Esophagus squamous epithelium (tissue), 5 donors: ENCODE measurements at places on chromosomes 16 and 17.

GRCh38 chr17:41513168-41513547 is 5.5 kb downstream of the KRT15 start:
- DNase-seq: no peak
- peaks cover 13% of the 10 kb centered on the region for H3K4me1 ChIP-seq
- peak overlapping the region; percentile 59 for H3K4me3 ChIP-seq

DNA sequence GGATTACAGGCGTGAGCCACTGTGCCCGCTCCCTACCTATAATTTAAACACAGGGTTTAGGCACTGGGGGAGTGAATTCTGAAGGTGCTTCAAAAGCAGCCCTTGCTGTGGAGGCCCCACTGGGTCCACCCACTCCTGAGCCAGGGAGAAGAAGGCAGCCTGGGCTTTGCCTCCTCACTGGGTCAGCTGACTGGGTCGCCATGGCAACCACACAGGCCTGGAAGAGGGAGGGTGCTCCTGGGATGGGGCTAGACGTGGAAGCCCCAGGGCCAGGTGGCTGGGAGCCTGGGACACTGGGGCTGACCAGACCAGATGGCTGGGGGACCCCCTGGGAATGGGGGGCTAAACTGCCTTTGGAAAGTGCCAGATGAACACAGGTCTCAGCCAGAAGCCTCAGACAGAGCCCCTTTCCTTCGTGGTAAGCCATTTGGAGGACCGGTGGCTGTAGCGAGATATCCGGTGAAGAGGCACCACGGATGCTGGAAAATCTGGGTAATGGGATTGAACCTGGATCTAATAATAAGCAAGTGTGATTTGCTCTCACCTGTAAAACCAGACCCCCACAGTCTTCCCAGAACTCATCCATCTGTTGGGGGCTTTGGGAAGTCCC is 32.9 kb downstream of the TRARG1 start:
- no peak overlapping the region for H3K27ac ChIP-seq
- peaks cover 56% of the 10 kb centered on the region for H3K27me3 ChIP-seq

- no peak for DNase-seq
- H3K27me3 ChIP-seq: no peaks in the 10 kb centered on the region
- H3K4me3 ChIP-seq: no peak overlapping the region
- H3K27ac ChIP-seq: no peak overlapping the region
- H3K36me3 ChIP-seq: no peaks in the 10 kb centered on the region
These were observed 793.3 kb upstream of the SOX9 start for GRCh38 chr17:71327376-71328059.

DNA sequence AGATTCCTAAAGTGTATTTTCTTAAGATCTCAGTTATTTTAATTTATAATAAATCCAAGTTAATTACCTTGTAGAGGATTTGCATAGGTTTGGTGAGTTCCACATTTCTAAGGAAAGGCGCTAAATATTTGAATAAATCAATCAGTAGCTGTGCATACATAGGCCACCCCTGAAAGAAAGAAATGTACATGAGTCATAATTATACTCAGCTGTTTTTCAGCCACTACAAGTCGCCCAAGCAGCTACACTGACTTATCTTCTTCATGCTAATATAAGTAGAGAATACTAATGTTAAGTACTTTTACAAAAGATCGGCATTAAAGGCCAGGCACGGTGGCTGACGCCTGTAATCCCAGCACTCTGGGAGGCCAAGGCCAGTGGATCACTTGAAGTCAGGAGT is 14.9 kb downstream of the SETD6 start:
- no peak overlapping the region for H3K27ac ChIP-seq
- H3K4me3 ChIP-seq: no peak overlapping the region
- H3K27me3 ChIP-seq: no peaks in the 10 kb centered on the region
- peaks cover 77% of the 10 kb centered on the region for H3K36me3 ChIP-seq

DNA sequence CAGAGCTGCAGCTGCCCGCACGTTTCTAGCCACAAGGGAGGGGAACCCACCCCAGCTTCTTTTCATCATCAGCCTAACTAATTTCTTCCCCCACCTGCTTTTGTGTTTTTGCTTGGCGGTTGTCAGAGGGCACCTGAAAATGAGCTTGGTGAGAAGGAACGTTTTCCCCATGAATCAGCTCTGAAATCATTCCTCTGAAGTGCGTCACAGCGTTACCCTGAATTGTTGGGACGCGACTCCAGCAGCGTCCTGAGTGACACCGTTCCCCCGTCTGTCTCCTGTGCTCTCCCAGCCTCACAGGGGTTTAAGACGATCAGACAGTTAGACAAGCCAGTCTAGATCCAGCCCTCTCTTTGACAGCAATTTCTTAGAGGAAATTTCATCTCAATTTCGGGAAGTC is 722.9 kb upstream of the EEF2KMT start:
- DNase-seq: no peak
- H3K27ac ChIP-seq: no peak overlapping the region
- no peaks in the 10 kb centered on the region for H3K36me3 ChIP-seq
- no peak overlapping the region for H3K4me3 ChIP-seq
- no peaks in the 10 kb centered on the region for H3K4me1 ChIP-seq
- no peaks in the 10 kb centered on the region for H3K27me3 ChIP-seq

DNA sequence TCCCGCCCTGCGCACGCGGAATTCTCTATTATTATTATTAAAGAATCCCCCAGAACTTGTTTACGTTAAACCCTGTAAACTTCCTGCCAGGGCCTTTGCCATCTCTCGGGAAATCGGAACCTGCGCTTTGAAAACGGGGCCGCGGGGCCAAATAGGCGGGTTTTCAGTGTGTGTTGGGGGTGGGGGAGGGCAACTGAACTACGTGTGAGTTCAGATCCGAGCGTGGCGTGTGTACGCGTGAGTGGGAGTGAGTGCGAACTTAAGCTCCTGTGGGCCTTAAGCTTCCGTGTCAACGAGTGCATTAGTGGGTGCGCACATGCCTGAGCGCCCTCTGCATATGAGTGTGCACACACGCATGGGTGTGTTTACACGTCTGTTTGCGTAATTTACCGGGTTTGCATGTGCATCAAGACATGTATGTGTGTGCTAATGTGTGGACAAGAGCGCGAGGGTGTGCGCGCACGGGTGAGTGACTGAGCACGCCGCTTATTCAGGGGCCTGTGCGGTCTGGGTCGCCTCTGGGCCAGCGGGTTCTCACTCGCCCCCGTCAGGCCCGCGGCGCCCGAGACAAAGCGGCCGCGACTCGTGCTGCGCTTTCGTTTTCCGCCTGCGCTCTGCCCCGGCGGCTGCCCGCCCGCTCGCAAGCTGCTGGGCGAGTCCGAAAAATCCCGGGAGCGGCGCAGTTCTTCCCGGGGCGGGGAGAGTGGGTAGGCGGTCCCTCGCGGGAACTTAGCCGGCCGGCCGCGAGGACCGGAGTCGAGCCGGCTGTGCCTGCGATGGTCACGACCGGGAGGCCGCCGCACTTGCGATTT is 1.2 kb upstream of the FOXF1 start:
- peak overlapping the region; percentile 94 for H3K27ac ChIP-seq
- no peaks in the 10 kb centered on the region for H3K36me3 ChIP-seq
- peaks cover 39% of the 10 kb centered on the region for H3K27me3 ChIP-seq

GRCh38 chr16:88710556-88710955 is 4.3 kb downstream of the CTU2 start:
- DNase-seq: no peak
- peaks cover 31% of the 10 kb centered on the region for H3K4me1 ChIP-seq
- peaks cover 13% of the 10 kb centered on the region for H3K36me3 ChIP-seq
- H3K27ac ChIP-seq: no peak overlapping the region

GRCh38 chr16:26161461-26162180 is 469.9 kb downstream of the HS3ST4 start:
- no peaks in the 10 kb centered on the region for H3K27me3 ChIP-seq
- DNase-seq: no peak
- no peaks in the 10 kb centered on the region for H3K4me1 ChIP-seq
- H3K36me3 ChIP-seq: no peaks in the 10 kb centered on the region

DNA sequence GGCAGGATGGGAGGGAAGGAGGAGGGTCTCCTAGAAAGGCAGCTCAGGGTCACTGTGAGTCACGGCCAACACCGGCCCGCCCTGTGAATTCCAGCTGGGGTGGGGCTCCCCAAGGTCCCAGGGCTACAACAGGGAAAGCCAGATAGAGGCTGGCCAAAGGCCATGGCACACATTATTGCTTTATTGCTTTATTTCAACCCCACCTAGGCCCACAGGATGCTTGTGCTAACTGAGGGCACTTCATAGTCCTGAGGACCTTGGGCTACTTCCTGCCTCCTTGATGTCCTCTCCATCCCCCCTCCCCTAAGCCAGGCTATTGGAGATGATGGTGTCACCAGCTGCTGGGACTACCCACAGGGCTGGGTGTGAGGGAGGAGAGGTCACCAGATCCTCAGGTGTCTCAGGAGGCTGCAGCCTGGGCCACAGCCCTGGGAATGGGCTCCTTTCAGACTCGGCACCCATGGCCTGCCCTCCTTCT is 26.1 kb downstream of the LRRC75A start:
- H3K4me1 ChIP-seq: no peaks in the 10 kb centered on the region
- H3K27me3 ChIP-seq: no peaks in the 10 kb centered on the region
- H3K4me3 ChIP-seq: no peak overlapping the region

- DNase-seq: no peak
- peak within 1 kb of the TSS; percentile 34 for H3K4me3 ChIP-seq
- H3K36me3 ChIP-seq: no peaks in the 10 kb centered on the region
These were observed at the start of gene WNT3 for GRCh38 chr17:46818316-46818928. Gene WNT3, minus strand, starts transcription at chr17:46818692. Its CDS starts 95 bp downstream, at chr17:46818597.

DNA sequence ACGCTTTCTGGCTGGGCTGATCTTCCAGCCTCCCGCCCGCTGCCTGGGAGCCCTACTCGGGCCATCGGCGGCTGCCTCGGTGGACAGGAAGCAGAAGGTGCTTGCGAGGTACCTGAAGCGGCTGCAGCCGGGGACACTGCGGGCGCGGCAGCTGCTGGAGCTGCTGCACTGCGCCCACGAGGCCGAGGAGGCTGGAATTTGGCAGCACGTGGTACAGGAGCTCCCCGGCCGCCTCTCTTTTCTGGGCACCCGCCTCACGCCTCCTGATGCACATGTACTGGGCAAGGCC is 30.7 kb downstream of the CIITA start:
- no peak overlapping the region for H3K27ac ChIP-seq
- H3K4me1 ChIP-seq: no peaks in the 10 kb centered on the region
- no peaks in the 10 kb centered on the region for H3K27me3 ChIP-seq
- DNase-seq: no peak
- H3K4me3 ChIP-seq: no peak overlapping the region
- peaks cover 16% of the 10 kb centered on the region for H3K36me3 ChIP-seq

GRCh38 chr16:64098451-64098850 is 1023.4 kb downstream of the CDH11 start:
- no peaks in the 10 kb centered on the region for H3K4me1 ChIP-seq
- no peak overlapping the region for H3K27ac ChIP-seq
- H3K4me3 ChIP-seq: no peak overlapping the region
- DNase-seq: no peak

DNA sequence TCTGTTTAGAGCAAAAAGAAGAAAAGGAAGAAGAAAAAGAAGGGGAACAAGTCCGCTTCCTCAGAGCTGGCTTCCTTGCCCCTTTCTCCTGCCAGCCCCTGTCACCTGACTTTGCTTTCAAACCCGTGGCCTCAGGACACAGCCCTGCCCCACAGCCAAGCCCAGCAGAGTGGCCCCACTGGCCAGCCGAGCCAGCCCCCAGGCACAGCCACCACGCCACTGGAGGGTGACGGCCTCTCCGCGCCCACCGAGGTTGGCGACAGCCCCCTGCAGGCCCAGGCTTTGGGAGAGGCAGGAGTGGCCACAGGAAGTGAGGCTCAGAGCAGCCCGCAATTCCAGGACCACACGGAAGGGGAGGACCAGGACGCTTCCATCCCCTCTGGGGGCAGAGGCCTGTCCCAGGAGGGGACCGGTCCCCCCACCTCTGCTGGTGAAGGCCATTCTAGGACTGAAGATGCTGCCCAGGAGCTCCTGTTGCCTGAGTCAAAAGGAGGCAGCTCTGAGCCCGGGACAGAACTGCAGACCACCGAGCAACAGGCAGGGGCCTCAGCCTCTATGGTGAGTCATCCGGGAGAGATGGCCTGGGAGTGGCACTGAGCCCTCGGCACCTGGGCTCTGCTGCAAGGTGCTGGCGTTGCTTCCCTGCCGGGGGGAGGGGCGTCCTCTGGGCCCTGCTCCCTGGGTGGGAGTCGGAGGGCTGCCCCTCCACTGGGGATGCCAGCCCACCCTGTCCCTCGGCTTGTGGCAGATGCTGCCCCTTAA is 27.3 kb downstream of the RNF213 start:
- no peak for DNase-seq
- H3K27ac ChIP-seq: no peak overlapping the region
- H3K4me1 ChIP-seq: no peaks in the 10 kb centered on the region
- peaks cover 22% of the 10 kb centered on the region for H3K36me3 ChIP-seq

DNA sequence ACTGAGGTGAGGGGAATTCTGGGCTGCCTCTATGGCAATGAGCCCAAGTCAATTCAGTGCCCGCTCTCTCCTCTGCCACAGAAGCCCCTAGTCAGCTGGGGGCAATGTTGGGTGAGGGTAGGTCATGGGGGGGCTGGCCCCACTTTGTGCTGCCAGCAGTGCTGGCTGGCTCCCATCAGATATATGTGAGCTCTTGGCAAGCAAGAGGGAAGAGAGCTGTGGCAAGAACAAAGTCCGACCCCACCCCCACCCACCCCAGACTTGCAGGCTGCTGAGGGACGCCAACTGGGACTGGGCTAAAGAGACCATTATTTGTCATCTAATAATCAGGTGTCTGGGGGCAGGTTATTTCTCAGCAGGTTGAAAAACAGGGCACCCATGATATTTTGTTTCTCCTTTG is 89.4 kb downstream of the YPEL2 start:
- no peak for DNase-seq
- no peak overlapping the region for H3K27ac ChIP-seq
- no peaks in the 10 kb centered on the region for H3K27me3 ChIP-seq
- no peak overlapping the region for H3K4me3 ChIP-seq
- no peaks in the 10 kb centered on the region for H3K36me3 ChIP-seq

DNA sequence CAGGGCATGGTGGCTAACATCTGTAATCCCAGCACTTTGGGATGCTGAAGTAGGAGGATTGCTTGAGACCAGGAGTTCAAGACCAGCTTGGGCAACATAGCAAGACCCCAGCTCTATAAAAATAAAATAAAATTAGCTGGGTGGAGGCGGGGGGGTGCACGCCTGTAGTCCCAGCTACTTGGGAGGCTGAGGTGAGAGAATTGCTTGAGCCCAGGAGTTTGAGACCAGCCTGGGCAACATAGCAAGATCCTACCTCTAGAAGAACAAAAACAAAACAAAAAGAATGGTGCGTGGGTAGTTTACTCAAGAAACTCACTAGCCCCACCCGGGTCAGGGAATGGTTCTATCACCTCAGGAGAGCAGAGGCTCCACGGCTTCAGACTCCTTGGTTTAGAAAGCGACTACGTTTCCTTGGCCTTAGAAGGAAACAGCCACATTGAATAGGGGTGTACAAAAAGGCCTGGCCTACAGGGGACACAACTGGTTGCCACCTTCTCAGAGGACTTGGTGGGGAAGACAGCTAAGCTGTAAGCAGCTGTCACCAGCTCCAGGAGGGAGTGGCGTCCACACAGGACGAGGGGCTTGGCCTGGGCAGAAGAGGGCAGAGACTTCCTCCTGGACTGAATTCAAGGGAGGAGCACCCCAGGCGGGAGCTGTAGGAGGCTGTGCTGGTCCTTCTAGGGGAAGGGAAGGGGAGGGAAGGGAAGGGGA is 716 bp downstream of the TK1 start:
- H3K27ac ChIP-seq: peak overlapping the region; percentile 78
- peak overlapping the region; percentile 58 for H3K4me3 ChIP-seq
- no peaks in the 10 kb centered on the region for H3K27me3 ChIP-seq
- peaks cover 11% of the 10 kb centered on the region for H3K4me1 ChIP-seq
